Mammary epithelial cell (primary cell): ENCODE measurements at places on chromosomes 4 and X. TPM values are rescaled to one million over a fixed set of nuclear protein-coding genes. Genes with fewer than 3 reads are reported as not detected.

Gene DSPP
- not detected in 2 replicates for total RNA-seq

Gene MAPK10
- 10.0 TPM for total RNA-seq

DNA sequence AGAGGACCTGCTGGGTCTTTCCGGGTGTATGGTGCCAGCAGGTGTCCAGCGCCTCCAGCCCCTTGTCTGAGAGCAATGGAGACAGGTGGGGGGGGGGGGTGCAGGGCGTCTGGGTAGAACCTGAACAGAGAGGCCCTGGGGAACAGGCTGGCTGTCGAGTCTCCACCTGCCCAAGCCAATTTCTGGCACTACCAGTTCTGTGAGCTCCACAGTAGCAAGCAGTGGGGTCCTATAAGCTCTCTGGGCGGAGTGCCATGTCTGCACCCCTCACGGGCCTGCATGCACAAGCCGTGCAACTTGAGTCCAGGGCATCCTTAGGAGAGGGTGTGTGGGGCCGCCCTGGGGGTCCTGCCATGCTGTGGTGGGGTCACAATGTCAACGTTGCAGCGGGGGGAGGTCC lies 10.1 kb upstream of the FGFR3 start:
- no peak for DNase-seq

DNA sequence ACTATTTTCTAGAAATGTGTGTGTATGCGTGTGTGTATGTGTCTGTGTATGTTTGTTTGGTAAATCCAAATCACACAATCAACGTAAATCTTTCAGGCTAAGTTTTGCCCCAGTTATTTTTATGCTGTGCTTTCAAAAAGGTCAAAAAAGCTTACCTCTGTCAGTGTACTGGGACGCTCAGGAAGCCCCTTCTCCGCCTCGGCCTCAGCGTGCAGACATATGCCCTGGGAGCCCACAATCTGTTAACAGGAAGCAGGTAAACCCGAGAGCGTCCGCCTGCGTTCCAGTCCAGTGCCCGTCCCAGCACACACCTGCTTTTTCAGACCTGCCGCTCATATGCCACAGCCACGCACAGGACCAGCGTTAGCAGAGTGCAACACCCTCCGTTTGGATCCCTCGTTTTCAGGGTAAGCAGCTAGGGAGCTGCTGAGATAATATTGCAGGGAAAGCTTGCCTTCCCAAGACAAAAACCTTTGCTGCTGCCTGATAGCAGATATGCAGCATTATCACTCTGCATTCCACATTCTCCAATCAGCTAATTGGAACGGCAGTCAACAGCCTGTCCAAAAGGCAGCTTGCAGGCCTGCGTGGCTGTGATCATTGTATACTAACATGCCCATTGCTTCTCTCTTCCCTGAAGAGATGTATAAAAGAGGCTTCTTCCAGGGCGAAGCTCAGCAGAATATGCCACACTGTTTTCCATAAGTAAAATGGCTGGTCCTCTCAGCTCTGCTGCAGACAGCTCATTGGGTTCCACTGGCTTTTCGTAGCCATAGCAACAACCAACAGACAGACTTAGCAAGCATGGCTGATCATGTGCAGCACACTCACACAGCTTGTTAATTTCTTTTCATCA lies at the start of gene SORBS2:
SORBS2 (minus strand) TSS at position 686 of the 856 bp plus-strand sequence. CDS start 121,623 bp downstream, outside the sequence.
- DNase-seq = peak; percentile 70

DNA sequence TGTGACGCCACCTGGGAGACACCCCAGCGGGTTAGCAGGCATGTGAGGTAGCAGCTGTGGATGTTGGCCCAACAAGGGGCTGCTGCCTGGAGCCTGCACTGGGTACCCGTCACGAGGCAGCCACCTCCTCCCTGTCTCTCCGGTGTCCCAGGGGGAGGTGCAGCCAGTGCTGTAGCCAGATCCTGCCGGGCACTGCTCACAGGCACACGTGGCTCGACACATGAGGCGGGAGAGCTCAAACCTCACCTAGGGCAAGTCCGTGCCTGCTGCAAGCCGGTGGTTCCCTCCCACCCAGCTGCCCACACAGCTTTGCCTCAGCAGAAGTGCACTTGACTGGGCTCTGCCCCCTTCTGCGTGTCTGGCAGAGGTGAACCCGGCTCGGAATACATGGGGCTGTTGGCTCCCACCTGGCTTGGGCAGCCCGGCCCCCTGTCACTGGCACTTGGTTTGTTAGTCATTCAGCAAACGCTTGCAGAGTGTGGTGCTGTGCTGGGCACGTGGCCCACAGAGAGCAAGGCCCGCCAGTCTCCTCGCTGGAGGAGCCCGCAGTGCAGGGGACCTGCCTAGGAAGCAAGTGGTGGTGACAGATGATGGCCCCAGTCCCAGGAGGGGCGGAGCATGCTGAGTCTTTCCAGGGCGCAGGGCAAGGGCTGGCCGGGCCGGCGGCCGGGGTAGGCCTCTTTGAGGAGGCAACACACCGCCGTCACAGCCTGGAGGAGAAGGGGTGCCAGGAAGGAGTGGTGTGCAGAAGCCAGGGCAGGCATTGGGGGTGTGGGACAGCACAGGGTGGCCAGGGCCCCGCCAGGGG lies 10.1 kb upstream of the SH3TC1 start:
- DNase-seq = peak; percentile 98
